ENCODE measurements at places on chromosomes 3 and 15.
A peak's percentile ranks its signal among the peaks of the same experiment; 100 is the strongest.

GRCh38 chr15:96334017-96334704, 3.7 kb downstream of the NR2F2 start:
- no peak for DNase-seq

DNA sequence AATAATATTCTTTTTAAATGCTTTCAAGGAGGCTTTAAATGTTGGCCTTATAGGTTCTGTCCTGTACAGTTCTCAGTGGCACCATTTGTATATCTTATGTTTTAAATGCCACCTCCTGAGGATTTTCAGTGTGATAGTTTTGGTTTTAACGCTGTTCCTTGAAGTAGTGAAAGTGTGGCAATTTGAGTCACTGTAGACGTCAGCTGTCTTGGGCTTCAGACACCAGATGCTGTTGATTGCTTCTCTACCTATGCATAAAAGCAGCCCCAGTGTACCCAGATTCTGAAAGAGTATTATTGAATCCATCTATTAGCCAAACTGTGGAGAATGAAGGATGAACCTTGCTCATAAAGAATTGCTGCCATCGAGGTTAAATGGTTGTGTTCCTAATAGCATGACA, 316.8 kb upstream of the GBE1 start:
- DNase-seq: no peak

DNA sequence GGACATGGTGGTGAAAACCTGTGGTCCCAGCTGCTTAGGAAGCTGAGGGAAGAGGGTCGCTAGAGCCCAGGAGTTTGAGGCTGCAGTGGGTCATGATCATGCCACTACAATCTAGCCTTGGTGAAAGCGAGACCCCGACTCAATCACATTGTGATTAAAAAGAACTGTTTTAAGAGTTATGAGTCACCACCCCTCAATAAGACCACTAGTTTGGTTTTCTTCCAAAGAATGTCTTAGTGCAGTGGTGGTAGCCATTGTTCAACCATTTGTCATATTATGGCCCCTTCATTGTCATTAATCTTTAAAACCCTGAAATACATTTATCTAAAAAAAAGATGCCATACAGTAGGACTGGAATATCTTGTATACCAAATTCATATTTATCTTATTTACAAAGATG, 48.8 kb downstream of the BLM start:
- no peak for DNase-seq

DNA sequence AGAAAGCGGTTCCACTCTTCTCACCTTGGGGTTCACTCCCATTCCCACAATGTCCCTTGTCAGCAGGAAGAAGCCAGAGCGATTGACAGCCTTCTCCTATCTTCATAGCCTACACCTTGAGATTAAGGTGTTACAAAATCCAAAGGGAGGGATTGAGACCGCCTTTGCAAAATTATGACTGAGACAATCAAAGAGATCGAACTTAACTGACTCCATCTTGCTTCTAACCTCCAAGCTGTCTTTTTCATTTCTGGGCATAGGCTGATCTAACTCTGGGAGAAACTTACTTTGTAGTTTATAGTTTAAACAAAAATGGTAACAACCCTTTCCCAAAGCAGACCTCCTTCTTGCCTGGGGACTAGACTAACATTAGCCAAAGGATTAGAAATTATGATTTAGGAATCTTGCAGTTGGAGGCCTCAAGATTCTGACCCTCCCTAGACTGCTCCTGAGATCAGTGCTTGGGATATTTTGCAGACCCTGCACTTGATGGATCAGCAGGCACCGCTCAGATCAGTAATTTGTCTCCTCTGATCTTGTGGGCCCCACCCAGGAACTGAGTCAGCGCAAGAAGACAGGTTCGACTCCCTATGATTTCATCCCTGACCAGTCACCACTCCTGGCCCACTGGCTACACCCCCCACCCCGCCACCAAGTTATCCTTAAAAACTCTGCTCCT, 40.0 kb downstream of the PAQR5 start:
- no peak for DNase-seq

- DNase-seq: no peak
Measured at GRCh38 chr15:57910672-57911071, 154.8 kb downstream of the ALDH1A2 start.

DNA sequence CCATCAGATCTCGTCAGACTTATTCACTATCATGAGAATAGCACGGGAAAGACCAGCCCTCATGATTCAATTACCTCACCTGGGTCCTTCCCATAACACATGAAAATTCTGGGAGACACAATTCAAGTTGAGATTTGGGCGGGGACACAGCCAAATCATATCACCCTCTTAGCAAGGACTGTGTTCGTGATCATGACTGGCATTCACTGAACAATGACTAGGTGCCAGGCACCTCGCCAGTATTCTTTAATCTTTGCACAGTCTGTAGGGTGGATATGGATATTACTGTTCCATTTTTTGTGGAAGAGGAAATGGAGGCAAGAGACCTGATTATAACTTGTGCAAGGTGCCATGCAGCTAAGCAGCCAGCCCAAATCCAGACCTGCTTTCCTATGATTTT, 77.5 kb downstream of the IGF1R start:
- DNase-seq: no peak

- DNase-seq: peak; percentile 21
Measured at GRCh38 chr3:180036671-180037455, at the start of gene PEX5L. Gene PEX5L, minus strand, starts transcription at chr3:180036937. Its CDS starts 338 bp downstream, at chr3:180036599.

DNA sequence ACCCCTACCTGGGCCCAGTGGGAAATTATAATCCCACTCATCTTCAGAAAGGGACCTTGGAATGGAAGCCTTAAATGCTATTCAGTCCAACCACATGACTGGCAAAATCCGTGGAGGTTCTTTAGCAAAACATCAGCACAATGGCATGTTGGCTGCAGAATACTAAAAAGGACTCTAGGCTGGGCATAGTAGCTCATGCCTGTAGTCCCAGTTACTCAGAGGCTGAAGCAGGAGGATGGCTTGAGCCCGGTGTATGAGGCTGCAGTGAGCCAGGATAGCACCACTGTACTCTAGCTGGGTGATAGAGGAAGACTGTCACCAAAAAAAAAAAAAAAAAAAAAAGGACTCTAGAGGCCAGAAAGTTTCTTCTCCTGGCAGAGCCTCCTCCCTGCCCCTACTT, 60.6 kb upstream of the RYK start:
- no peak for DNase-seq

DNA sequence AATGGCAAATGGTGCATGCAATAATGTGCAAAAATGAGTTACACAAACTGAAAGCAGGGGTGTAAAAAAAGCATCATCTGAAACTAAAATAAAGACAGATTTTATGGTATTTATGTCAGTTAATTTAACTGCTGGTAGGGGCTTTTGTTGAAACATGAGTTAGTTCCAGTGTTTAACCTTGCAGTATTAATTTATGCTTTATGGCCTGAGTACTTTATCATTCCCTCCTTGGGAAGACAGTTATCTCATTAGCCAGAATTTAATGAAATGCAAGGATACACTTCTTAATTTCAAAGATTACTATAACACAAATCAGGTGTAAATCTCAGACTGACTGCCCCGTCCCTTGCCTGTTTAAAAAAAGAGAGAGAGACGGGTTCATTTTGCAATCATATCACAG, 240.1 kb upstream of the MEIS2 start:
- DNase-seq: no peak

GRCh38 chr3:133890972-133891644, 4.6 kb downstream of the RAB6B start:
- DNase-seq: no peak

GRCh38 chr3:123042413-123042812, 14.8 kb upstream of the SEMA5B start:
- no peak for DNase-seq

All from stimulated activated CD8-positive, alpha-beta memory T cell treated with anti-CD3 and anti-CD28 coated beads, Interleukin-15, amount 100 ng/mL, for 48 hours (primary cell).